ENCODE measurements at places on chromosomes 6 and 20.

DNA sequence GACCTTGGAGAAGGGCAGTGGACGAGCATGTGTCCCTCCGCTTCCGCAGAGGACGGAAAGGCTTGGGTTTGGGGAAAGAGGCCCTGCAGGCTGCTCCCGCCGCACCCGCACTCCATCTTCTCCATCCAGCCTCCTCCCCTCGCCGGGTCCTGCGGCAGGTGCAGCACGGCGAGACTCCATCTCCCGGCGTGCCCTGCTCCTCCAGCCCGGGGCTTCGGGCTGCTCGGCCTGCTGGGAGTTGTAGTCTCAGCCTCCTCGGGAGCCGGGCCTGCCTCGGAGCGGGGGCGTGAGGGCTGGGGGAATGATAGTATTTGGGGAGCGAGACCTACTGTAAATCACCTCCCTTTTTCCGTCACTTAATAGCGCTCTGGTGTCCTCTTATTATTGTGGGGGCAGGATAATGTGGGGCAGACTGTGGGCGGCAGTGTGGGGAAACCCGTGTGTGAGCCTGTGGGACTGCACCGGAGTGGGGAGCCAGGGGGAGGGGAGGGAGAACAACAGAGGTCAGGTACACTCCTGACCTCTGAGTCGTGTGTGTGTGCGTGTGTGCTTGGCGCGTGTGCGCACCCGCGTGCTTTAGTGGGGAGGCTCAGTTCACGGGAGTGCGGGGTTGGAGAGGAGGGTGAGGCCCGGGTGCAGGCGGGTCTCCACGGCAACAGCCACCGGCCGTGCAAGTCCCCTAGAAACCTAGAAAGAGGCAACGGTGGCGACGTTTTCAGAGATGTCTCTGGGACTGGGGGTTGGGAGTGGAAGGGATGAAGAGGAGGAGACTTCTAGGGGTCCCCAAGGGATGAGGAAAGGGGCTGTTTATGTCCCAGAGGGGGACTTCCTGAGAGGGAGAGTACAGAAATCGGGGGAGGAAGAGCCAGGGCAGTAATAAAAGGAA is 4.1 kb downstream of the TTBK1 start:
- DNase-seq: peak; percentile 58

- no peak for DNase-seq
Observed at GRCh38 chr20:21684671-21685070, 20.8 kb upstream of the PAX1 start.

DNA sequence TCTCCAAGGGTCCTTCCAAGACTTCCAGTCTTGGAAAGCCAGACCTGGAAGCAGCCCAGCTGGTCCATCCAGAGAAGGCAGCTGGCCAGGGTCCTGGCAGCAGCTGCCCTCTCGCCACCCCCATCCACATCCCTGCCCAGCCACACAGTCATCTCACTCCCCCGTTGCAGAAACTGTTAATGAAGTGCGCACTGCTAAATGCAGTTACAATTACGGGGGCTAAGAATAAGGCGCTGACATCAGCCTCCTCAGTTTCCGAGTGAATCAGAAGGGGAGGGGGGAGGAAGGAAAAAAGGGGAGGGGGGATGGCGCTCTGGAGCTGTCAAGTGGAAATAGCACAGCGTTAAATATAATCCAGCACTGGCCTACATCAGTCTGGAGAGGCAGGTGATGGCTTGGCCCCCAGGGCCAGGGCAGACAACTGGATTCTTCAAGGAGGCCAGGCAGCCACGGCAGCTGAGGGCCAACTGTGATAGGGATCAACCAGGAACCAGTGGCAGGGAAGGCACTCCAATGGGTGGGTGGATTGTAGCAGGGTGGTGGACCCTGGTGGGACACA is 6.9 kb downstream of the RIMS4 start:
- no peak for DNase-seq

DNA sequence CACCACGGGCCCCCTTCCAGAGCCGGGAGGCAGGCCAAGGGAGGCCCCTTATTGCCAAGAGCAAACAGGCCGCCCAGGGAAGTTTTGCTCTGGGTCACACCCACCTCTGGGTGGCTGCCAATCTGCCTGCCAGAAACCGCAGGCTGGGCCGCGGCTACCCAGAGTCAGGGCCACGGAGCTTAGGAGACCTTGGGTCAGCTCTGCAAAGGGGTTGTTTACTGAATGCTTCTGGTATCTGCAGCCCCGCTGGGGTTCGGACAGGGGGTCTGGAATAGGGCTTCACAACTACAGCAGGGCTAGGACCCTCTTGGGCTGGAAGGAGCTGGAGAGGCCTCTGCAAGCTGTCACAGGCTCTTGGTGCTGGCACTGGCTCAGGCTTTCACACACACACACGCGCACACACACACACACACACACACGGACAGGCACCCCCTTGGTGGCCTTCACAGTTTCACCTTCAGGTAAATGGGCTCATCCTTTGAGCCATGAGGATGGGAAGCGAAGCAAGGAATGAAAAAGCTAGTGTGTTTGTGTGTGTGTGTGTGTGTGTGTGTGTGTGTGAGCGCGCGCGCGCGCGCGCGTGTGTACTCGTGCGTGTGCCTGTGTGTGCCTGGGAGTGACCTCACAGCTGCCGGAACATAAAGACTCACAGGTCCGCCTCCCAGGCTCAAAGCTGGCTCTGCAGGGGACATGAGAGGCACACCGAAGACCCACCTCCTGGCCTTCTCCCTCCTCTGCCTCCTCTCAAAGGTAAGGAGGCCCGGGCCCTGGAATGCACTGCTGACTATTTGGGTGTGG is at the start of gene CCN5:
Gene CCN5, plus strand, starts transcription at position 669 of the 798 bp plus-strand sequence. Its CDS starts 22 bp downstream, at position 691.
- peak; percentile 88 for DNase-seq

- DNase-seq: no peak
Observed at GRCh38 chr20:35561671-35562070, 19.8 kb downstream of the ERGIC3 start.

DNA sequence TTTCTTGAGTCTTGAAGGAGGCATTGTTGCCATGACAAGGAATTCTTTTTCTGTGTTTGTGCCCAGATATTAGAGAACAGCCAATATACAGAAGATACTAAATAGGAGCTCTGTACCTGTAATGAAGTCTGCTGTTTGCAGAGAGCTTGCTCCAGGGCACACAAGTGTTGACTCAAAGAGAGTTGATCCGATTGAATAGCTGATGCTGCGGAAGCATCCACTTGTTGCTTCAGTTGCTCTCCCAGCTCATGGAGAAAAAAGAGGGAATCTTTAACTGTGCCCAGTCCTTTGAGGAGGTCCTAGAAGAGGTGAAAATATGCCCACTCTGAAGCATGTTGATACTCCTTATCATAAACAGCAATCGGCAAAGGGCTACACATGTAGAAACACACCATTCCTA is 411.4 kb downstream of the ESR1 start:
- DNase-seq: no peak

- DNase-seq: no peak
Observed at GRCh38 chr6:170165085-170165470, 125.8 kb downstream of the DLL1 start.

DNA sequence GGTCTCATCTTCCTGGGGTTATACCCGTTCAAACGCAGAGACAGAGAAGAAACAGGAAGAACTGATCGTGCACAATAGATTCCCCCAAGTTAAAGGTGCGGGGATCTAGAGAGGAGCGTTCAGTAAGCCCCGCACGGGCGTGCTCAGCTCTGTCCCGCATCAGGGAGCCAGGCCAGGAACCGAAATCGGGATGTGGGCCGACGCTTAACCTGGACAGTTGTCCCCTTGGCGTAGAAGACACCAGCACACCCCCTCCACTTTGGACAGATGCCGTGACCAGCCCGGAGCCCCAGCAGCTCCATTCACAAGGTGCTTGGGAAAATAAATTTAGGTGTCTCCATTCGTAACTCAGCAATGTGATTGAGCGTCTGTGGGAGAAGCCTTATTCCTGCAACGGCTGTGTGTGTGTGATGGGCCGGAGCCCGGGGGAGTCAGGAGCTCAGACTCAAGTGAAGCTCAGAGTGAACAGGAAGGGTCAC is 24.0 kb upstream of the GATA5 start:
- no peak for DNase-seq

GRCh38 chr6:107523794-107524193 is 33.9 kb downstream of the SOBP start:
- no peak for DNase-seq

GRCh38 chr6:25874822-25875562 is 949 bp upstream of the SLC17A3 start:
- DNase-seq: no peak

- DNase-seq: no peak
Observed at GRCh38 chr6:13653296-13653695, 38.2 kb downstream of the NOL7 start.

All from amniotic epithelial cell (primary cell).